Thoracic aorta (tissue), 2 donors: ENCODE measurements at places on chromosomes 2 and 18. TPM values are rescaled to one million over a fixed set of nuclear protein-coding genes. Genes with fewer than 3 reads are reported as not detected.
A peak's percentile ranks its signal among the peaks of the same experiment; 100 is the strongest.

The LRATD1 gene
- total RNA-seq = 6.6 TPM

GRCh38 chr2:224927646-224928173 is 114.6 kb downstream of the DOCK10 start:
- H3K4me1 ChIP-seq = peaks cover 67% of the 10 kb centered on the region
- H3K27ac ChIP-seq = peak overlapping the region; percentile 94

- no peaks in the 10 kb centered on the region for H3K27me3 ChIP-seq
- H3K4me1 ChIP-seq = no peaks in the 10 kb centered on the region
- H3K4me3 ChIP-seq = no peak overlapping the region
- H3K27ac ChIP-seq = no peak overlapping the region
- H3K36me3 ChIP-seq = no peaks in the 10 kb centered on the region
Measured at GRCh38 chr2:227608561-227609338, 5.9 kb downstream of the SCYGR3 start.

- no peak overlapping the region for H3K27ac ChIP-seq
- no peaks in the 10 kb centered on the region for H3K27me3 ChIP-seq
- no peak overlapping the region for H3K4me3 ChIP-seq
- H3K4me1 ChIP-seq = no peaks in the 10 kb centered on the region
- DNase-seq = no peak
Measured at GRCh38 chr2:9029721-9030120, 26.2 kb upstream of the MBOAT2 start.

The ASXL3 gene
- 2.2 TPM for total RNA-seq

The SNORC gene
- 0.63 TPM for total RNA-seq

- no peaks in the 10 kb centered on the region for H3K27me3 ChIP-seq
- H3K4me1 ChIP-seq = no peaks in the 10 kb centered on the region
- DNase-seq = no peak
- no peak overlapping the region for H3K27ac ChIP-seq
- no peaks in the 10 kb centered on the region for H3K36me3 ChIP-seq
Measured at GRCh38 chr2:225466891-225467604, 67.5 kb downstream of the NYAP2 start.

DNA sequence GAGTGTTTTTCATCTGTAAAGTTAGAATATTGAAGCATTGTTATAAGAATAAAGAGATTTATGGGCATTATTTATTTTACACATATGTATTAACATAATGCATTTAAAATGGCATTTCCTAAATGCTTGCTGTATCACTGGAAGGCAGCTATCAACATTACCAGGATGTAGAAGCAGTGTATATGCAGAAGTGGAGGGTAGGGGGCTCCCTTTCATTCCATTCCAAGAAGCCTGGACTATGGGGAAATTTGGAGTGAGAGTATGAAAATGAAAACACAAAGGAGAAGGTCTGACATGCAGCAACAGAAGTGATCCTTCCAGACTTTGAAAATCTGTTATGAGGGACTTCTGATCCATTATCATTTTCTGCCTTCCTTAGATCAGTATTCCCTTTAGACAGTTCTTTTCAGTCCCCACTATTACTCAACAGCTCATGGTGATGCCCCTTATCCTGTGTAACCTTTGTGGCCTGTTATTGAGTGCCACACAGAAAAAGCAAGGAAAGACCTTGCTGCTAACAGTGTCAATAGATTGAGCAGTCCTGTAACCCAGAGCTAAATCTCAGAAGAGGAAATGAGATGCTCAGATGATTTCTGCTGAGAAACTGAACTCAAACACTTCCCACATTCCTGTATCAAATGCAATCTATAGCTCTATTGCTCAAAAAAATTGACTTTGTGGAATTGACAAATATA is 216.6 kb downstream of the HNMT start:
- no peaks in the 10 kb centered on the region for H3K27me3 ChIP-seq
- H3K4me1 ChIP-seq = no peaks in the 10 kb centered on the region
- H3K4me3 ChIP-seq = no peak overlapping the region
- no peak overlapping the region for H3K27ac ChIP-seq
- no peaks in the 10 kb centered on the region for H3K36me3 ChIP-seq

The LAMA3 gene
- 30.1 TPM for total RNA-seq

- no peak overlapping the region for H3K27ac ChIP-seq
- H3K27me3 ChIP-seq = no peaks in the 10 kb centered on the region
- no peak for DNase-seq
- H3K36me3 ChIP-seq = no peaks in the 10 kb centered on the region
- no peaks in the 10 kb centered on the region for H3K4me1 ChIP-seq
- H3K4me3 ChIP-seq = no peak overlapping the region
Measured at GRCh38 chr2:232880764-232881351, 10.8 kb downstream of the SNORC start.

DNA sequence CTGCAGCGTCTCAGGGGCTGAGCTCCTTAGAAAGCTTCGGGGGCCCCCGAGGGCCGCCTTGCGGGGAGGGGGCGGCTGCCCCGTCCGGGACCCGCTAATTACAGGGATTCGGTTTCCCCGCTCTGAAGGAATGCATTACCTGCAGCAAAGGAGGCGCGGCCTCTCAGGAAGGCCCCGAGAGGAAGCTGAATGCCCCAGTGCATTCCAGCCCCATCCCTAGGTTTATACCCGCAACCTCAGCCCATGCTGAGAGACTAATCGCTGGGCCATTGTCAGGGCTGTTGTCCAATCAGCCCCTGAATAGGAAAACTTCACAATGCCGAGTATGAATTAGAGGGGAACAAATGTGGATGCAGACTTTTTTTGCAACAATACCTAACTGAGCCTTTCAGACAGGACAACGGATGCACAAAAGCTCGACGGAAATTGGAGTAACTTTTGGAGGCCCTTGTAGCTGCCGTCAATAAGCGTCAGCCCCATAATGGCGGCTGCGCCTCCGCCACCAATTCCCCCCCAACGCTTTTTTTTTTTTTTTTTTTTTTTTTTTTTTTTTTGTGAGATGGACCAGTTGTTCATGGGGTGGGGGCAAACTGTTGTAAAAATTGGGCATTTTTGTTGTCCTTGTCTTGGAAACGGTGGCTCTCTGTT is 138.6 kb upstream of the SIX3 start:
- no peak for DNase-seq
- no peaks in the 10 kb centered on the region for H3K36me3 ChIP-seq
- peak overlapping the region; percentile 40 for H3K4me3 ChIP-seq
- no peak overlapping the region for H3K27ac ChIP-seq

The FAM228A gene
- 0.92 TPM for total RNA-seq

- peaks cover 3% of the 10 kb centered on the region for H3K4me1 ChIP-seq
- H3K27ac ChIP-seq = no peak overlapping the region
- no peaks in the 10 kb centered on the region for H3K36me3 ChIP-seq
- no peaks in the 10 kb centered on the region for H3K27me3 ChIP-seq
- no peak overlapping the region for H3K4me3 ChIP-seq
Measured at GRCh38 chr2:239496700-239497099, 95.9 kb upstream of the HDAC4 start.

- no peak overlapping the region for H3K27ac ChIP-seq
- H3K4me1 ChIP-seq = peaks cover 15% of the 10 kb centered on the region
- H3K27me3 ChIP-seq = no peaks in the 10 kb centered on the region
- no peaks in the 10 kb centered on the region for H3K36me3 ChIP-seq
Measured at GRCh38 chr2:144240656-144241339, 279.1 kb downstream of the ZEB2 start.

The LHCGR gene
- not detected for total RNA-seq

The ASNSD1 gene
- 48.2 TPM for total RNA-seq

DNA sequence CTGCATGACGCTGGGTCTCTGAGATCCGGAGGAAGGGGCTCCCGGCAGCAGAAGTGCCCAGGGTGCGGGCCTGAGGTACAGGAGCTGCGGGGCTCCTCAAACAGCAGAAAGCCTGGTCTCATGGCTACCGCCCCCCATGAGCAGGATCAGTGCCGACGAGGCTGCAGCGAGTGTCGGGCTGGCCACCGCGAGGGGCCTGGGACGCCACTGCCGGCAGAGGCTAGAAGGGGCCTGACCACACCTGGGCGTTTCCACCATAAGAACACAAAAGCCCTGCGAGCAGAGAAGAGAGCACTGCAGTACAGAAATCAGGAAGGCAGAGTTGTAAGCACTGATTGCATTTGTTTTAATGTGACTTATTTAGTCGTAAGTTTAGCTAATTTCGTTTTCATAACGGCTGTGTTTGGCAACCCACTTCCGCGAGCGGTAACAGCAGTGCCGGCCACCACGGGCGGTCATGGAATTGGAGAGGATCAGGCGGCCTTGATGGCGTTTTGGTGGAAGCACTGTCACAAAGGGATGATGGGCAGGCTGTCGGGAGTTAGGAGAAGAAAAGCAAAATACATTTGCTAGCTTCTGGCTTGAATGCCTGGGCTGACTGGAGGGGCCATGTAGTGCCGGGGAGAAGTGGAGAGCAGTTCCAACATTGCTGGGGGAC is 117.4 kb downstream of the HDAC4 start:
- no peaks in the 10 kb centered on the region for H3K36me3 ChIP-seq
- peaks cover 15% of the 10 kb centered on the region for H3K4me1 ChIP-seq
- H3K27ac ChIP-seq = no peak overlapping the region

DNA sequence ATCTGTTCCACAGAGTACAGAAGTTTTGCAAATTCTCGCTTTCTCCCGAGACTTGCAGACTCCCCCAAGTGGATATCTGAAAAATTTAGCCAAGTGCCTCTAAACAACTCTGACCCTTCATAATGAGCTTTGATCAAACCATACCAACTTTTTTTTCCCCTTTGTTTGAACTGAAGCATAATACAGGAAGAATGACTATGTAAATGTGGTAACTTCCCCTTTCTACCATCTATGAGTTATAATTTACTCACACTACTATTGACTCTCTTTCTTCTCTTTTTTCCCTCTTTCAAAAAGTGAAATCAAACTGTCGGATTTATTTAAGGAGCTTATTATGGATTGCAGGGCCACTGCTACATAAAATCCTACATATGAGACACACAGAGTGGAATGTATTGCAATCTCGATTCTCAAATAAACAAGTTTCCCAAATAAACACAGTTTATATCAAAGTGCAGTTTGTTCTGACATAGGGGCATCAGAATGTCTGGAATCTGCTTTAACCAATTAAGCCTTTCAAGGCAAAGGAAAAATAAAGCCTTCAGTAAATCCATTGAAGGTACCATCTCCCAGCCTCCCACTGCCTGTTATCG is 1.4 kb upstream of the ZNF804A start:
- no peaks in the 10 kb centered on the region for H3K27me3 ChIP-seq
- H3K4me1 ChIP-seq = peaks cover 18% of the 10 kb centered on the region
- DNase-seq = no peak
- no peak overlapping the region for H3K27ac ChIP-seq
